ENCODE measurements at places on chromosomes 3 and 15. TPM values are rescaled to one million over a fixed set of nuclear protein-coding genes. Genes with fewer than 3 reads are reported as not detected.

Gene POU1F1
- not detected for total RNA-seq

Gene DUSP7
- total RNA-seq = 25.9 TPM

Gene MUSTN1
- not detected for total RNA-seq

Gene ZBED2
- total RNA-seq = 2.4 TPM

Gene SKIC8
- total RNA-seq = 62.7 TPM

Gene FGD5
- 0.06 TPM for total RNA-seq

Gene PFN2
- 137 TPM for total RNA-seq

Data from epithelial cell of proximal tubule (primary cell).